LHCN-M2 (cell line): ENCODE measurements at places on chromosomes 11 and 22.

DNA sequence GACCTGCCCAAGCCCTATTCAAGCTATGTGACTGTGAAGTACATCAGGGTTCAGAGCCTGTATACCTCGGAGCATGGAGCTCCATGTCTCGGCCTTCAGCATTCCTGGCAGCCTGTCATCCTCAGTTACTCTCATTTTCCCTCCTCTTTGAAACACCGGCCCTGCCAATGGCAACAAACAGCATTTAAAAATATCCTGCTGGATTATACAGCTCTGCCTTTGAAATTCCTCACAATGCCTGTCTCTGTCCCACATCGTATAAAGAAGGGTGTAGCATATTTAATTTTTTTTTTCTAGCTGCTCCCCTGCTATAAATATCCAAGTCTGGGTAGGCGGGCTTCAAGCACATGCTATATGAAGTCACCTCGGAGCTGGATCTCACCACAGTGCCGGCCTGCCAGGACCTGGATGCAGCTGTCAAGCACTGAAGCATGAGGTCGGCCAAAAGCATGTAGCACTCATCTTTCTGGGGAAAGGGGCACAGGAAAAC lies 11.8 kb downstream of the ABTB2 start:
- peak; percentile 90 for DNase-seq

DNA sequence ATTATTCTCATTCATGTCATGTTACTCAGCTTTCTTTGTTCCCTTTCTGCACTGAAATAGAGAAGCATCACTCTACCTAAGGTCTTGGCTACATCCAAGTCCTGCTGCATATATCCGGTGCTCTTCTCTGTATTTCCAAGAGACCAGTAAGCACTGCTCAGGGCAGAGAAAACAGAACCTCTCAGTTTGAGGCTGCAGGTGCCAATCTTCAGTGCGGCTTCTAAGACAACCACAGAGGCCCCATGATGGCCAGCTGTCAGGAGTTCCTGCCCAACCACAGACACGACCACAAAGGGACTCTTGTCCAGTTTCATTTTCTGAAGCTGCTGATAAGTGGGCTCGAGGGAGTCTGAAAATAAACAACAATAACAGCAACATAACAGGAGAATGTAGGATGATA lies 378.4 kb upstream of the PITPNB start:
- DNase-seq, result peak; percentile 45

DNA sequence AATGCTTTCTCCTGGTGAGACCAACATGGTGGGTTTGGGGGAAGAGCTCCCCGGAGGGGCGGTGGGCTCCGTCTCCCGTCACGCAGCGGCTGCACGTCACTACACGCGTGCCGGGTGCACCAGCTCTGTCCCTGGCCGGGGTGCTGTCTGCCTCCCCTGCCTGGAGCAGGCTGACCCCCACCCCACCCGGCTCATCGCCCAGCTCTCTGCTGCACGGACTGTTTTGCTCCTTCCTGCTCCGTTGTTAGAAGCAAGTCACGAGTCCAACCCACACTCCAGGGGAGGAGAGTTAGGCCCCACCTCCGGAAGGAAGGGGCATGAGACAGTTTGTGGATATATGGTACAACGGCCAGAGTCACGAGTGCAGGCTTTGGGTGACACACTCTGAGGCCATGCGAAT lies 364.9 kb downstream of the BRD1 start:
- DNase-seq, result no peak

DNA sequence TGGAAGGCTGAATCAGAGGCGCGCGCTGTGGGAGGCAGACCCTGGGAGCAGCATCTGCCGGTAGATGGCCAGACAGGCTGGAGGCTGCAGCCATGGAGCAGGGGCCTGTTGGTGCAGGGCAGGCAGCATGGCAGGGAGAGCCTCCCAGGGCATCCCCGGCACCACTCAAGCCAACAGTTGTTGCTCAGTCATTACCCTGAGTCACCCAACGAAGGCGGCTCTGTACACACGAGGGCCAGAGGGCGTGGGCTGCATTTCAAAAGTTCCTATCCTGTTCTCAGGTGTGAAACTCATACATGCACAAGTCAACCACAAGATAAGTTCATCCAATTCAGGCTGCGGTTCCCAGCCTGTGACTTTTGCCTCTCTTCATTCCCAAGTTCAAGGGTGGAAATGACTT lies 2.6 kb downstream of the ANO1 start:
- no peak for DNase-seq

GRCh38 chr11:59676205-59676604 lies 7.4 kb upstream of the PATL1 start:
- DNase-seq, result no peak

GRCh38 chr11:129999407-129999806 lies 3.2 kb downstream of the PRDM10 start:
- no peak for DNase-seq

GRCh38 chr11:72954860-72955259 lies 140.6 kb downstream of the ATG16L2 start:
- no peak for DNase-seq

- DNase-seq, result no peak
These were observed 35.9 kb upstream of the SESN3 start for GRCh38 chr11:95266751-95267374.

- DNase-seq, result no peak
These were observed 10.7 kb downstream of the TBC1D10A start for GRCh38 chr22:30315962-30316576.

DNA sequence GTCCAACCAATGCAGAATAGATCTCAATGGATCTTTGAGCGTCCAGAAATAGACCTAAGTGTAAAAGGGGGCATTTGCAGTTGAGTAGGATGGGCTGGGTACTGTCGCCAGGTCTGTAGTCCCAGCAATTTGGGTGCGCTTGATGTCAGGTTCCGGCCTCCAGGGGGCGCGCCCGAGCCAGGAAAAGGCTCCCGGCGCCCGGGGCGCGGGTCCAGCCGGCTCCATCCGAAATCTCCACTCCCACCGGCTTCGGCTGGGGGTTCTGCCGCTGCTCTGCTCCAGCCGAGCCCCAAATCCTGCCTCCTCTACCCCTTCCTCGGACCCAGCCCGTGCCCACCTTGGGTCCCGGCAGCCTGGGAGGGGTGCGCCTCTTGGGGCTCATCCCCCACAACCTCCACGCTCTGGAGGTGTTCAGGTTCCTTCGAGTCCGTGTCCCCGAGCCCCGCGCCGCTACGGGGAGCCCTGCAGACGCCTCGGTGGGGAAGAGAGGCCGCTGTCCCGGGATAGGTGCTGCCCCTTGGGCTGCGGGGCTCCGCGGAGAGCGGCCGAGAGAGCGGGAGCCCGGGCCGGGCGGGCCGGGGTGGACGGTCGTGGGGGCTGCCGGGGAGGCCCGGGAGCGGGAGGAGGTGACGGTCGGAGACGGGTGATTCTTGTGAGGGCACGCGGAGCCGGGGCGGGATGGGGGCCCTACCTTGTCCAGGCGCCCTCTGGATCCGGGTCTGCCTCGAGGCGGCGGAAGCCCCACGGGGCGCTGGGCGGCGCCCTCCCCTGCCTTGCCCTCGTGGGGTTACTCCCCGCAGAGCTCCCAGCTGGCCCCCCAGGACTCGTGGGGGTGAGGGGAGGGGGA lies 13.0 kb upstream of the CYB5R3 start:
- DNase-seq, result peak; percentile 56

- no peak for DNase-seq
These were observed 768.8 kb downstream of the NTM start for GRCh38 chr11:132139181-132139580.

- DNase-seq, result no peak
These were observed 27.1 kb downstream of the PARVA start for GRCh38 chr11:12404436-12404835.

- no peak for DNase-seq
These were observed 65.6 kb upstream of the SESN3 start for GRCh38 chr11:95296621-95297025.

DNA sequence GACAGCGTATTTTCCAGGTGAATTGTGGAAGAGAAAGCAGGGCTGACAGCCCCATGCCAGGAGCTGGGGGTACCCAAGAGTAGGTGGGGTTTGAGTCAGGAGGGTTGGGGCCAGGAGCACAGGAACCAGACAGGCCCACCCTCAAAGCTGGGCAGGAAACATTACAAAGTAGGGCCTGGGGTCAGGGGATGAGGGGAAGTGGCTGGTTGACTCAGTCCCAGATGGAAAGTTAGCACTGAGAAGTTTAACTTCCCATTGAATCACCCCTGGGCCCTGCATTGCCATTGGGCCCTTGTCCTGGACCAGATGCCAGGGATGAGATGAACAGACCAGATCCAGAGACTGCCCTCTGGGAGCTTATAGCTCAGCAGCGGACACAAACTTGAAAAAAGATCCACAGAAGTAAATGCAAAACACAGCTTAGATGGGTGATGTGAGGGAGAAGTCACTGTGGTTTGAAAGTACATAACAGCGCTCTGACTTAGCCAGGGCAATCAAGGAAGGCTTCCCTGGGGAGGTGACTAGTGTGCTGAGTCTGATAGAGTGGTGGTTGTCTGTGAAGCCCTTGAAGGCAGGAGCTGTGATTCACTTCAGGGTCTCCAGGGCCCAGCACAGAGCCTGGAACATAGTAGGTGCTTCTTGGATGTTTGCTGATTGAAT lies 2.2 kb downstream of the MAFF start:
- DNase-seq, result peak; percentile 54

DNA sequence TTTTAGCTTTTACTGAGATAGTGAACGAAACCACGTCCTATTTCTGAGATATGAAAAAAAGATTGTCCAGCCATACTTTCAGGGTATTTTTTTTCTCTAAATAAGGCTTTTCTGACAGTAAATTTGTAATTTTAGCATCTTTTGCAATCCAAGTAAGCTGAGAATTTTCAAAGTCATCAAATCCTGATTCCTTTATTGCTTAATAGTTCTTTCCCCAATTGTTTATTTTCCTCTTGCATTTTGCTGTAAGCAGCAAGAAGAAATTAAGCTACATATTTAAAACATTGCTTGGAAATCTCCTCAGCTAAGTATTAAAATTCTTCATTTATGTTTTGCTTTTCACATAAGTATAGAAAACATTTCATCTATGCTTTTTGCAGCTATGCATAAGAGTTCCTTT lies 493.3 kb upstream of the CCDC179 start:
- DNase-seq, result no peak

DNA sequence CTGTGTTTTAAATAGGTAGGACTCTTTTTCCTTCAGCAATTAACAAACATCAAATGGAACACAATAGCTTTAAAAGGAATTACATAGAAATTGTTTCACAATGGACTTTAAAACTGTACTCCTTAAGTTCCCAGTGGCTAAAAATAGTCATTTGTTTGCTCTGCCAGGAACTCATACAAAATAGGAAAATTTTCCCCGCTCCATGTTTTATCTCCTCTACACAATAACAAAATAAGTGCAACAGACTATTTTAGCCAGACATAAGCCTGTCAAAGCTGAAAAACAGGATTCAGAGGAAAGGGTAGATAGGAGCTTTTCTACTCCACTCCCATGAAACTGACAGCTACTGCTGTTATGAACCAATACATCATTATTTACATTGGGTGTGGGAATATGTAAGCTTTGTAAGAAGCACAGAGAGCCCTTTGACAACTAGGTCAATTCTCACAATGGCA lies 90.1 kb downstream of the STK33 start:
- DNase-seq, result no peak
